Naive thymus-derived CD8-positive, alpha-beta T cell (primary cell): ENCODE measurements at places on chromosomes 2 and 18. TPM values are rescaled to one million over a fixed set of nuclear protein-coding genes. Genes with fewer than 3 reads are reported as not detected.
A peak's percentile ranks its signal among the peaks of the same experiment; 100 is the strongest.

DNA sequence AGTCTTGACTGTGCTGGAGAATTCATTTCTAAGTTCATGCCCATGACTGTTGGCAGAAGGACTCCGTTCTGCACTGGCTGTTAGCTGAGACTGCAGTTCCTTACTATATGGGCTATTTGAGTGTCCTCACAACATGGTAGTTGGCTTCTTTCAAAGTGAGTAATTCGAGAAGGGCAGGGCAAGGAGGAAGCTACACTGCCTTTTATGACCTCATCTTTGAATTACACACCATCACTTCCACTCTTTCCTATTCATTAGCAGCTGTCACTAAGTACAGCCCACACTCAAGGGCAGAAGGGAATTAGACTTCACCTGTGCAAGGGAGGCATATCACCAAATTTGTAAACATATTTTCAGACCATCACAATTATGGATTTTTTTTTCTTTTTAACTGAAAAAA is 55.9 kb upstream of the EPAS1 start:
- DNase-seq, result no peak

DNA sequence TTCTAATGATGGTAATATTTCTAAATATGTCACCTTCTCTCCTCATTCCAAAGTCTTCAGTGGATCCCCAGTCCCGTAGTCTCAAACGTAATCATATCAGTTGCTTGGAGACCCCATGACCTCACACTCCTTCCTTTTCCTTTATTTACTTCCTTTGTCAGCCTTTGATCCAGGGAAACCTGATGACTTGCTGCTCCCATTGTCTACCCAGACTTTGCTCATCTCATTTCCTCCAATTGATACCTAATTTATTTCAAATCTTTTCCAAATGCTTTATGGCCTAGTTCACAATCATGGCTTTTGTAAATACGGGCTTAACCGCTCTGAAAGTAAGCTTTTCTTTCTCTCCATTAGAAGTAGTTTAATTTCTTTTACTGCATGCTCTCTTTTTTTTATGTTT is 402.4 kb upstream of the CYRIA start:
- no peak for DNase-seq

DNA sequence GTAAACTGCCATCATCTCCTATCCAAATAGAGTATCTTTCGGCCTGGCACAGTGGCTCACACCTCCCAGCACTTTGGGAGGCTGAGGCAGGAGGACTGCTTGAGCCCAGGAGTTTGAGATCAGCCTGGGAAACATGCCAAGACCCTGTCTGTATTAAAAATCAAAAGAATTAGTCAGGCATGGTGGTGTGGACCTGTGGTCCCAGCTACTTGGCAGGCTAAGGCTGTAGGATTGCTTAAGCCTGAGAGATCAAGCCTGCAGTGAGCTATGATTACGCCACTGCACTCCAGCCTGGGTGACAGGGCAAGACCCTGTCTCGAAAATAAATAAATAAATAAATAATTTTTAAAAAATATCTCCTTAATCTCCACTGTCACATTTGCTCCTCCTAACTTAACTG is 14.7 kb upstream of the ARPC2 start:
- DNase-seq, result no peak

DNA sequence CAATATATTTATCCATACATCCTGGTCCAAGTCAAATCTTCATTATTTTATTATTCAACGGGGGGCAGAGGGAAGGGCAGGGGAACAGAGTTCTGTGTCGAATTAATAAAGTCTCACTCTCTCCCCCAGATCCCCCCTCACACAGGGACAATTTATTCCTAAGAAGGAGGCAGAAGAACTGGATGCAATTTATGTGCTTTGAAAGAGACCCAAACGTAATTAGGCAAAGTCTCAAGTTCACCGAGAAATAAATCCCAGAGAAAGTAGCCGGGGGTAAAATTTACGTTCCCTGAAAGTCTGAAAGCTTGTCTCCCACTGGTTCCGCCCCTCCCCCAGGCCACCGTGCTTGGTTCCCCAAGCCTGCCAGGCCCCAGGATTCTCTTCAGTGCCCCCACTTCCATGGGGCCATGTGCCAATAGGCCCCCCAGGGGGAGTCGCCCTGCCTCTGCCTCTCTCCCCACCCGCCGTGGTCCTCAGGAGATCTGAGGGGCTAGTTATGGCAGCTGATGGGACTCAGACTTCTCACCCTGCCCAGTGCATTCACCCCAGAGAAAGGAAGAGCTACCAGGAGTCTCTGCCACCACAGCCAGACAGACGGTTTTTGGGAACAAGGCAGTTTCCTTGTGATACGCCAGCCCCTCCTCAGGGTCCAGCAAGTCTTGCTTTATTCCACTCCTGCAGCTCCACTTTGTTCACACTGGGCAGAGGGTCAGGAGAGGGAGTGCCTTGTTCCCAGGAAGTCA is 215.5 kb downstream of the CYP26B1 start:
- DNase-seq, result no peak

GRCh38 chr2:128607911-128608506 is 289.3 kb upstream of the HS6ST1 start:
- DNase-seq, result no peak

GRCh38 chr2:98637401-98638147 is 29.2 kb downstream of the UNC50 start:
- DNase-seq, result peak; percentile 21

C2orf81 gene
- total RNA-seq, result 7.5 TPM

MITD1 gene
- 66.5 TPM for total RNA-seq

EVX2 gene
- not detected for total RNA-seq

GRCh38 chr2:216493334-216493685 is 5.3 kb upstream of the RPL37A start:
- no peak for DNase-seq

OSR1 gene
- total RNA-seq, result not detected

- no peak for DNase-seq
These were observed 32.7 kb upstream of the MAP4K3 start for GRCh38 chr2:39469807-39470206.

DNA sequence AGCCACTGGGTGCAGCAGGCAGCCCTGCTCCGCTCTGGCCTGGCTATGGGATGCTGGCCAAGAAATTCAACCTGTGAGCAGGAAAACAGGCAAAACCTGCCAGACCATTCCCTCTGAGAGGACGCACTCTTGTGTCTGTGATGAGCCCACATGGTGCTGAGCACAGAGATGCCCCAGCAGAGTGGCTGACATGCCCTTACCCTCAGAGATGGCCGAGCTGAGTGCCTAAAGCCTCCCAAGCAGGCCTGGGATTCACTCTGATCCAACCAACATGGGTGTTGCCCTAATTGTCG is 34.3 kb upstream of the TAF1B start:
- no peak for DNase-seq

DNA sequence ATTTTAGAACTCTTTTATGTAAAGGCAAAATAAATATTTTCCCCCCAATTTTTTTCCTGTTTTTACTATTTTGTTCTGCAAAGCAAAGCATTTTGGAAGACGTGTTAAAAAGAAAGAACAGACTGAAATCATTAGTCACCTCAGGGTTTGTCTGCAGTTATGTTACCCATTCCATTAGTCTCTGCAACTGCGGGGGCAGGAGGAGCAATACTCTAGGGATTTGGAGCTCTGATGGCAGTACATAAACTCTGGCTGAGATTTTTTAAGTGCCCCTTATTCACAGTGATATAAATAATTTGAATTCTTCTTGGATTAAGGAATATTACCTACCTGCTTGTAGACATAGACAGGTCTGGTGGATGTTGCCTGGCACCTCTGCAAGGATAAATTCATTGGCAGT is 88.0 kb upstream of the CELF4 start:
- DNase-seq, result no peak

MLPH gene
- not detected for total RNA-seq

GLI2 gene
- total RNA-seq, result not detected

DNA sequence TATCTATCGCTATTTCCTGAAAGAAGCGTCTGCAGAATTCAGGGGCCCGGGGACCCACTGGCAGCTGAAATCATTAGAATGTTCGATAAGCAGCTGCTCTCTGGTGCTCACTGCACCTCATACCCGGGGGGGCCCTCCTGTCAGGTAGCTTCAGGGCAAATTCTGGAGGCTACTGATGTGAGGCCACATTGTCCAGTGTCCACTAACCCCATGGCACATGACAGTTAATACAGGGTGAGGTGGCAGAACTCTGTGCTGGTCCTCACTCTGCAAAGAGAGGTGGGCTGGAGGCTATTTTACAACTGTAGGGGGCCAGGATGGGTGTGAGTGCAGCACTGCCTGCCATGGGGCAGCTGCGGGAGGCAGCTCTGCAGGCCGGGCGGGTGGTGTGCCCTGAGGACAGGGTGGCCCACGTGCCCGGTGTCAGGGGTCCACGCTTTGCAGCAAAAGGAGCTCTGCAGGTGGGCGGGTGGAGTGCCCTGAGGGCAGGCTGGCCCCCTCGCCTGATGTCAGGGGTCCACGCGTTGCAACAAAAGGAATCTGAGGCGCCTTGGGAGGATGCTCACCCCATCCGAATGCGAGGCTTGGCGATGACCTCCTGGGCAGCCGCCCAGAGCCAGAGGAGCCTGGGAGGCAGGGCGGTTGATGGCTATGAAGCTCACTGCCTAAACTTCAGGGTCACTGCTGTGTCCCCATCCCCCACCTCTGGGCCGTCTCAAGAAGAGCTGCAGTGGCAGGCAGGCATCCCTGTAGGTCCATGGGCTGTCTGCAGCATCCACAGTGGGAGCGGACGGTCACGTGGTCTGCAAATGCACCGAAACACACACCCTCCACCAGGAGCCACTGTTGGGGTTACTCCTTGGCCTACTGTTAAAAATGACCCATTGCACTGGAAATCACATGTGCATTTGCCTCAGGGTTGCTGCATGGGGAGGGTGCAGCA is 207.0 kb upstream of the SALL3 start:
- no peak for DNase-seq

DNA sequence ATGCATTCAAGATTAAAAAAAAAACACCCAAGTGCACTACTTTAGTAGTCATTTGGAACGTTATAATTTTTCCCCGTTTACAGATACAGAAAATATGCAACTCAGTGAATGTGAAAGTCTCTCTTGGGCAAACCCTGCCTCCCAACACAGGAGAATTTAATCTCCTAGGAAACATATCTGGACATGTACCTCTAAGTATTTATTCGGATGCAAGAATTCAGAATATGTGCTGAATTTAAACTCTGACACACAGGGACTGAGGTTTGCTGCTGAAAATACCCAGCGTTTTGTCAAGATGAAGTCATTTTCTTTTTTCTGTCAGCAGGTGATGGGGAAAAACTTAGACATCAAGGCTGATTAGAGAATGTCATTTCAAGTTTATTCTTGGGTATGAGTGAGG is 105.4 kb downstream of the ACKR3 start:
- DNase-seq, result no peak

TMEM178A gene
- total RNA-seq, result 0.47 TPM

UGT1A8 gene
- not detected for total RNA-seq
